ENCODE measurements at places on chromosomes 6 and 20.
A peak's percentile ranks its signal among the peaks of the same experiment; 100 is the strongest.

DNA sequence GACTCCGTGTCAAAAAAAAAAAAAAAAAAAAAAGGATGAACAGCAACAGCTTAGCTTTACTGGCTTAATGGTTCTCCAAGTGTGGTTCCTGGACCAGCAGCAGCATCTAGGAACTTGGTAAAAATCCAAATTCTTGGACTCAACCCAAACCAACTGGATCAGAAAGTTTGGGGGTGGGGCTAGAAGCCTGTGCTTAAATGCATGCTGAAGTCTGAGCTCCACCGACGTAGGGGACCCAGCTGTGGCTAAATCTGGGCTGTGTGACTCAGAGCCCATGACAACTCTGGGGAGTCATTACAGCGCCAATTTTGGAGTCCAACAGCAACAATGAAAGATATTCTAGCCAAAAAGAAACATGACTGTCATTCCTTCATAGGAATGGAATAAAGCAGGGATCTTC lies 13.6 kb upstream of the CHD6 start:
- DNase-seq: peak; percentile 34
- no peak overlapping the region for H3K27ac ChIP-seq
- no peaks in the 10 kb centered on the region for H3K27me3 ChIP-seq
- H3K36me3 ChIP-seq: no peaks in the 10 kb centered on the region

- H3K4me3 ChIP-seq: no peak overlapping the region
- H3K4me1 ChIP-seq: no peaks in the 10 kb centered on the region
- no peaks in the 10 kb centered on the region for H3K27me3 ChIP-seq
- no peak overlapping the region for H3K27ac ChIP-seq
These were observed 35.0 kb downstream of the SYTL3 start for GRCh38 chr6:158684745-158685324.

- H3K27ac ChIP-seq: no peak overlapping the region
- no peaks in the 10 kb centered on the region for H3K4me1 ChIP-seq
- H3K27me3 ChIP-seq: no peaks in the 10 kb centered on the region
- peaks cover 10% of the 10 kb centered on the region for H3K36me3 ChIP-seq
- no peak overlapping the region for H3K4me3 ChIP-seq
These were observed 377.9 kb downstream of the SYNE1 start for GRCh38 chr6:152259234-152259633.

DNA sequence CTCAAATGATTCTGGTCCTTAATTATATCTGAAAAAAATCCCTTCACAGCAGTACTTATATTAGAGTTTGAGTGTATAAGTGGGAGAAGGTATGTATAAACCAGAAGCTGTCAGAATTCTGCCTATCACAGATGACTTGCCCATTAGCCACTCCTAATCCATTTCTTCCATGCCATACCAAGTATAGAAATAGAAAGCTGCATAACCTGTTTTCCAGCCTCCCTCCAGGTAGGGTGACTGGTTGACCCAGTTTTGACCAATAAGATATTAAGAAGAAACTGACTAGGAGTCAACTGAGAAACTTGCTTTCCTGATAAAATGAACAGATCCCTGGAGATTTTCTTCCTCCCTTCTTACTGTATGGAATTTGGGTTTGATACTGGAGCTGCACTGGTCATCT lies 112.2 kb upstream of the GRIK2 start:
- H3K4me1 ChIP-seq: no peaks in the 10 kb centered on the region
- no peak overlapping the region for H3K27ac ChIP-seq
- H3K4me3 ChIP-seq: no peak overlapping the region
- no peaks in the 10 kb centered on the region for H3K36me3 ChIP-seq
- DNase-seq: no peak

GRCh38 chr20:59731376-59731775 lies 127.0 kb downstream of the PHACTR3 start:
- H3K27ac ChIP-seq: no peak overlapping the region
- peaks cover 48% of the 10 kb centered on the region for H3K27me3 ChIP-seq
- no peaks in the 10 kb centered on the region for H3K4me1 ChIP-seq
- no peak overlapping the region for H3K4me3 ChIP-seq

GRCh38 chr6:24761851-24762250 lies 12.9 kb upstream of the GMNN start:
- H3K27me3 ChIP-seq: no peaks in the 10 kb centered on the region
- H3K4me1 ChIP-seq: no peaks in the 10 kb centered on the region
- DNase-seq: no peak
- H3K36me3 ChIP-seq: no peaks in the 10 kb centered on the region

DNA sequence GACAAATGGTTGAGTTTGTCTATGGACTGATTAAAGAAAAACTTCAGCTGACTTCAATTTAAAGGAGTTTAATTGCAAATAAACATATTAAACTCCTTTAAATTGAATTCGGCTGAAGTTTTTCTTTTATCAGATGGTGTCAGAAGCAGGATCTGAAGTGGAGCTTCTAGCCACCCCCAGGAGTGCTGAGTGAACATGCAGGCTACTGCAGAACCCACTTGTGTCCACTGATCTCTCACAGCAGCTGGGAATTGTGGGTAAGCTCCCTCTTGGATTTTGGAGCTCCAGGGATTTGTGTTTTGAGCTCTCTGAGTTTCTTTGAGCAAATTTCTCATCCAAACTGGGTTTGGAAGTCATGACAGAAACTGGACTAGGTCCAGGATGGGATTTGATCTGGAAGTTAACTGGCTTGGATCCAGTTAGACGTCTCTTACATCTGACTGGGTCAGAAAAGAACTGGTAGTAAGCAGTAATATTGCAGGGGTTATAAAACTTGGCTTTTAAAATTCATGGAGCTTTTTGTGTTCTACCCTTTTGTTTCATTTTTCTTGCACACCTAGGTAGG lies 95.8 kb upstream of the UST start:
- H3K27ac ChIP-seq: no peak overlapping the region
- no peak for DNase-seq
- no peaks in the 10 kb centered on the region for H3K27me3 ChIP-seq
- H3K36me3 ChIP-seq: no peaks in the 10 kb centered on the region
- H3K4me3 ChIP-seq: no peak overlapping the region

DNA sequence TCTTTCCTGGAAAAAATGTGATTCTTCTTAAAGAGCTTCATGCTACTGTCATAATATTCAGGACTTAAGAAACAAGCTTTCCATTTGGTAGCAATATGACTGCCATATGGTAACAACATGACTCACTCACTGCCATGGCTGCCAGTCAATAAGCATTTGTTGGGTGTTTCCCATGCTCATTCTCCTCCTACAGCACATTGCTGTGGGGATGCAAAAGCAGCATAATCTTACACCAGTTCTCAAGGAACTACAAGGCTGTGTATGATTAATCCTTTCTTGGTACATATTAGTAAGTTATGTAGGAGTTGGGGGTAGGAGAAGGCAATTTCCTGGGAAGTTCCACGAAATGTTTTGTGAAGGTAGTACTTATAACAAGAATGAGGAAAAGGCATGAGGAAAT lies 76.7 kb downstream of the CEP162 start:
- no peak overlapping the region for H3K27ac ChIP-seq
- H3K4me3 ChIP-seq: no peak overlapping the region
- H3K27me3 ChIP-seq: no peaks in the 10 kb centered on the region
- no peak for DNase-seq
- peaks cover 5% of the 10 kb centered on the region for H3K36me3 ChIP-seq
- H3K4me1 ChIP-seq: peaks cover 12% of the 10 kb centered on the region

GRCh38 chr20:60358101-60358500 lies 399.9 kb downstream of the CDH26 start:
- peaks cover 10% of the 10 kb centered on the region for H3K27me3 ChIP-seq
- H3K27ac ChIP-seq: no peak overlapping the region
- H3K4me1 ChIP-seq: peaks cover 18% of the 10 kb centered on the region
- DNase-seq: no peak
- H3K36me3 ChIP-seq: no peaks in the 10 kb centered on the region
- no peak overlapping the region for H3K4me3 ChIP-seq

GRCh38 chr6:33405386-33405940 lies 5.4 kb upstream of the PHF1 start:
- H3K27me3 ChIP-seq: no peaks in the 10 kb centered on the region
- no peak overlapping the region for H3K4me3 ChIP-seq
- no peak for DNase-seq

GRCh38 chr6:160188773-160189172 lies 67.2 kb downstream of the SLC22A1 start:
- H3K27ac ChIP-seq: no peak overlapping the region
- no peaks in the 10 kb centered on the region for H3K27me3 ChIP-seq
- no peaks in the 10 kb centered on the region for H3K4me1 ChIP-seq
- H3K36me3 ChIP-seq: no peaks in the 10 kb centered on the region
- no peak overlapping the region for H3K4me3 ChIP-seq
- no peak for DNase-seq

GRCh38 chr6:33008944-33009861 lies at the start of gene HLA-DOA:
Gene HLA-DOA, minus strand, starts transcription at chr6:33009591.
- DNase-seq: peak; percentile 18
- H3K36me3 ChIP-seq: no peaks in the 10 kb centered on the region
- peaks cover 21% of the 10 kb centered on the region for H3K27me3 ChIP-seq
- H3K4me1 ChIP-seq: no peaks in the 10 kb centered on the region
- H3K4me3 ChIP-seq: no peak within 1 kb of the TSS

GRCh38 chr6:169559592-169559991 lies 142.2 kb downstream of the WDR27 start:
- no peak overlapping the region for H3K27ac ChIP-seq
- DNase-seq: no peak
- H3K36me3 ChIP-seq: no peaks in the 10 kb centered on the region
- no peaks in the 10 kb centered on the region for H3K27me3 ChIP-seq

- H3K36me3 ChIP-seq: no peaks in the 10 kb centered on the region
- H3K4me3 ChIP-seq: no peak overlapping the region
- H3K27me3 ChIP-seq: no peaks in the 10 kb centered on the region
- peaks cover 15% of the 10 kb centered on the region for H3K4me1 ChIP-seq
- no peak for DNase-seq
These were observed 597.7 kb upstream of the CITED2 start for GRCh38 chr6:139972116-139972515.

DNA sequence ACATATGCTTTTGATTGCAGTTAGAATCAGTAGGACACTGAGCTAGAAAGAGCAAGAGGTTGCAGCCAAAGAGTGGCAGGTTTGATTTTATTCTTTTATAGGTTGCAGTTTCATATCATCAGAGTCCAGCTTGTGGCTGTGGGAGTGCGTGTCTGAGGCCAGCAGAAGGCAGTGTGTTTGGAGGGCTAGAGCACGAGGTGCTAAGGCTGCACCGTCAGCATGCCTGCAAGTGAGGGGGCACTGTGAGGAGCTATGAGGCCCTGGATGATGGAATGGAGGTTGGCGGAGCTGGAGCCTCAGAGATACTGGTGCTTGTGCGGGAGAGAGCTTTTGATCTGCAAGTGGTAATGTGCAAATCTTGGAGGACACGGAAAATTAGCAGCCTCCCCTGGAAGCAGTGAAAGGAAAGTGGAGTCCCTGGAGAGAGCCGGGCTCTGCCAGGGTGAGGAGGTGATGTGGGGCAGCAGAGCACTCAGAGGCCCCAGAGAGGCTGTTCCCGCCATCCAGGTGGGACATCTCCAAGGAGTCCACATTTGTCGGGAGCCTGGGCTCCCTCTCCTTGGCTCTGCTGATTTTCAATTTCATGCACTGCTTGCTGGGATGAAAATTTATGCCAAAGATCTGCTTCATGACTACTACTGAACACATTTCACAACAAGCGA lies 43.6 kb downstream of the PXDC1 start:
- H3K4me1 ChIP-seq: no peaks in the 10 kb centered on the region
- DNase-seq: no peak
- H3K27me3 ChIP-seq: no peaks in the 10 kb centered on the region
- no peaks in the 10 kb centered on the region for H3K36me3 ChIP-seq

GRCh38 chr20:43415661-43416430 lies 41.9 kb upstream of the SRSF6 start:
- H3K27me3 ChIP-seq: no peaks in the 10 kb centered on the region
- no peak for DNase-seq
- no peaks in the 10 kb centered on the region for H3K4me1 ChIP-seq
- H3K4me3 ChIP-seq: no peak overlapping the region
- H3K27ac ChIP-seq: no peak overlapping the region

GRCh38 chr6:20811109-20811761 lies 277.0 kb downstream of the CDKAL1 start:
- no peaks in the 10 kb centered on the region for H3K27me3 ChIP-seq
- no peaks in the 10 kb centered on the region for H3K36me3 ChIP-seq
- DNase-seq: peak; percentile 52
- peaks cover 11% of the 10 kb centered on the region for H3K4me1 ChIP-seq

DNA sequence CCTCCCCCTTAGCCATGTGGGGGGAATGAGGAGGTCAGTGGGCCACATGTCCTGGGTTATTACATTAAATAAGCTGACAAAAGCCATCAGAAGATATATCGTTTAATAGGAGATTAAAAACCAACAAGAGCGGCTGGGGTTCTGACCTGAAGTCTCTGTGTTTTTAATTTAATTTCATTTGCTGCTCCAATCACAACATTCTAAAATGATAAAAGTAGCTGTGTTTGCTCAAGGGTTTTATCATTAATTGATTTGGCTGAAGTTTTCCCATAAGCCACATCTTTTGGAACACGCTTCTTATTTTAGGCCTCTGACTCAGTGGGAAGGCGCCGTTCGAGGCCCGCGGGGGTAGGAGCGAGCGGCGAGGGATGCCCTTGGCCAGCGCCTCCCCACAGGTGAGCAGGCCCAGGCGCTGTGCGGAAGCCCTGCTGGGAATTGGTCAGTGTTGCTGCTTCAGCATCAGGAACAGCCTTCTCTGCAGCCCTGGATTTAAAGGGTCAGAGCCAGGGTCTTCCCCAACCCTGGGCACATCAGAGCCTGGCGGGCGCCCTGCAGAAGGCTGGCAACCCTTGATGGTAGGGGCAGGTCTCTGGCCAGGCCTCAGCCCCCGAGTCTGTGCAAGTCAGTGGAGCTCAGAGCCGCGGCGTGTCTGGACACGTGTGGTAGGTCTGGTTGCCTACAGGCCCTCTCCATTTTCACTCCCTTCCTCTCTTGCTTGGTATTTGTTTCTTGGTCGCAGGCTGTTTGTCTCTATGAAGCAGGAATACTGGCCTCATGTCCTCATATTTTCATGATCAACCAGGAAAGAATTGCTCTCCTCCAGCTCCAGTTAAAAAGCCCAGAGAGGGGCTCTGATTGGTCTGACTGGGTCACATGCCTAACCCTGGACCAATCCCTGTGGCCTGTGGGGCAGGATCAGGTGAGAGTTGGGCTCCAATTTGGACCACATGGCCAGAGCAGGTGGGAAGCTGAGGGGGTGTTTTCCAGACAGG lies 30.9 kb upstream of the MLN start:
- H3K27me3 ChIP-seq: no peaks in the 10 kb centered on the region
- H3K27ac ChIP-seq: no peak overlapping the region
- no peak for DNase-seq
- H3K36me3 ChIP-seq: no peaks in the 10 kb centered on the region
- H3K4me1 ChIP-seq: peaks cover 18% of the 10 kb centered on the region
- no peak overlapping the region for H3K4me3 ChIP-seq

- no peaks in the 10 kb centered on the region for H3K27me3 ChIP-seq
- no peak overlapping the region for H3K4me3 ChIP-seq
- no peaks in the 10 kb centered on the region for H3K36me3 ChIP-seq
These were observed 36.2 kb downstream of the TGM3 start for GRCh38 chr20:2331901-2332565.

GRCh38 chr6:137910424-137910834 lies 43.4 kb downstream of the TNFAIP3 start:
- H3K27ac ChIP-seq: no peak overlapping the region
- no peak overlapping the region for H3K4me3 ChIP-seq
- no peak for DNase-seq
- no peaks in the 10 kb centered on the region for H3K4me1 ChIP-seq
- no peaks in the 10 kb centered on the region for H3K36me3 ChIP-seq

- peak; percentile 28 for DNase-seq
- no peaks in the 10 kb centered on the region for H3K27me3 ChIP-seq
- H3K4me1 ChIP-seq: peaks cover 27% of the 10 kb centered on the region
- no peaks in the 10 kb centered on the region for H3K36me3 ChIP-seq
These were observed 59.9 kb downstream of the TNFAIP3 start for GRCh38 chr6:137926985-137927384.

- H3K27me3 ChIP-seq: no peaks in the 10 kb centered on the region
- no peaks in the 10 kb centered on the region for H3K36me3 ChIP-seq
- no peaks in the 10 kb centered on the region for H3K4me1 ChIP-seq
- H3K27ac ChIP-seq: peak overlapping the region; percentile 7
These were observed 261.9 kb downstream of the PHF3 start for GRCh38 chr6:63897459-63897858.
